ENCODE measurements at places on chromosomes 2 and 18. TPM values are rescaled to one million over a fixed set of nuclear protein-coding genes. Genes with fewer than 3 reads are reported as not detected.

The SLC40A1 gene
- total RNA-seq, result 393 TPM

DNA sequence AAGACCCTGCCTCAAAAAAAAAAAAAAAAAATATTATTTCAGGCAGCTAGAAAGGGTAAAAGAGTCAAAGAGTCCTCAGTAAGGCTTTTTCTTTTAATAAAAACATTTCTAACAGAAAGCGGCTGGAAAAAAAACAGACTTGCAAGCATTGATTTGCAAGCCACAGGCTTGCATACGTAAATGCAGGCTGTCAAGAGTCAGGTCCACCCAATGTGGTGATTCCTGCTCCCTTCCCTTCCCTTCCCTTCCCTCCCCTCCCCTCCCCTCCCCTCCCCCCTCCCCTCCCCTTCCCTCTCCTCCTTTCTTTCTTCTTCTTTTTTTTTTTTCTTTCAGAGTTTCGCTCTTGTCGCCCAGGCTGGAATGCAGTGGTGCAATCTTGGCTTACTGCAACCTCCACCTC is 74.4 kb upstream of the GULP1 start:
- no peak for DNase-seq

The STARD6 gene
- not detected for total RNA-seq

- DNase-seq, result no peak
Measured at GRCh38 chr2:166984797-166985196, 96.5 kb downstream of the XIRP2 start.

The CPO gene
- total RNA-seq, result not detected

The LINC00305 gene
- total RNA-seq, result not detected

- DNase-seq, result no peak
Measured at GRCh38 chr2:45882707-45883602, 231.5 kb downstream of the PRKCE start.

DNA sequence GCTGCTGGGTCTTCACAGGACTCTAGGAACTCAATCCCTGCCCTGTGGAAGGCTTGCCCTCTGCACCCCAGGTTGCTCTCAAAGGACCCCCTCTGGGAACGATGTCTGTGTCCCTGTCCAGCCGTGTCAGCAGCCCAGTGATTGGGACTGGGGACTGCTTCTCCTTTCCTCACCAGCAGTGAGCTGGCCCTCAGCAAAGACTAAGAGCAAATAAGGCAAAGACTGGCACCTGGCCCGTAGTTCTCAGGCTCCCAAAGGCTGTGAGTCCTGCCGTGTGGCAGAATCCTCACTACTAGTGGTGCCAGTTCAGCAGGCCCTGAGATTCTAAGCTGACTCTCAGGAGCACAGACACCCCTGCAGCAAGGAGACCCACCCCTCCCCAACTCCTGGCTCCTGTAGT is 47.8 kb downstream of the TMEM163 start:
- no peak for DNase-seq

DNA sequence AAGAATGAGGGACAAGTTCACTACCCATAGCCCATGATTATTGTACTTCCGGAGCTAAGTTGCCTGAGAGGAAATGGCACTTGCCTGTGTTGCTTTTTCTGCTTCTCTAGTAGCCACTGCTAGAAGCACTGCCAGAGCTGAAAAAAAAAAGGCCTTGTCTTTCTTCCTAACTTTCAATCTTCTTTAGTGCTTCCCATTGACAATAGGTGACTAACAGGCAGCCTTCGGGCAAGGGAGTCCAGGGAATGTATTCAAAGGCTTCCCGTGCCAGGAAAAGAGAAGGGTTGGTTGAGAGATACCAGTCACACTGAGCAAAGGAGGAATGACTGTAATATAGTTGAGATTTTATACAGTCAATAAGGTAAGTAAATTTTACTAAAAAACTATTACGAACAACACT is 242.0 kb downstream of the CALCRL start:
- no peak for DNase-seq

The CDC42EP3 gene
- 22.9 TPM for total RNA-seq

GRCh38 chr2:85441864-85442263 is 23.4 kb downstream of the SH2D6 start:
- no peak for DNase-seq

The RPRM gene
- total RNA-seq, result under 0.01 TPM

DNA sequence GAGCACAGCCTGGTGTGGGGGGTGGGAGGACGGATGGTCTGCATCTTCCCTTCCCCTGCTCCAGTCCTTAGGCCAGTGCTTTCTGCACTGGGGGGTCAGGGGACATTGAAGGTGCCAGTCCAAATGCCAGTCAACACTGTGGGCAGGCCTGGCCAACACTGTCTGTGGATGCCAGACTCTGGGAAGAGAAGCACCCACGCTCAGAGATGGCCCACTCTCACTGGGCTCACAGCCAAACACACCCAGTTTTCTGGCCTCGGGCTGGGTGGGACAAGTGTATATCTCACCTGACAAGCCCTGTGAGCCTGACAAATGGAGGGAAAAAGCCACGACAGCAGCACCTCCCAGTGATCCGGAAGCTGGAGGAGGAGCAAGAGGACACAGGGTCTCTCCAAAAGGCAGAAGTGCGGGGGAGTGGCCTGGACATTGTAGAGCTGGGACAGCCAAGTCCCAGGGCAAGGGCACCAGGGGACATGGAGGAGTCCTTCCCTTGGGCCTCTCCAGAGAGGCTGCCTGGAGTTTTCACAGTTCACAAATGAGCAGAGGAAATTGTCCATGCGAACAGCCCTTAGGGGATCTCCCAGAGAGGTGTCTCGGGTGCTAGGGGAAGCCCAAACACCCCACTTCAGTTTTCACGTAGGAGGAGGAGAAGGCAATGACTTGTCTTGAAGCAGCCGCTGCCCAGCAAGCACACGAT is 79.3 kb downstream of the SDC1 start:
- DNase-seq, result no peak

- no peak for DNase-seq
Measured at GRCh38 chr2:235553696-235554100, 59.9 kb downstream of the AGAP1 start.

- DNase-seq, result no peak
Measured at GRCh38 chr2:215979620-215980019, 33.7 kb downstream of the MREG start.

DNA sequence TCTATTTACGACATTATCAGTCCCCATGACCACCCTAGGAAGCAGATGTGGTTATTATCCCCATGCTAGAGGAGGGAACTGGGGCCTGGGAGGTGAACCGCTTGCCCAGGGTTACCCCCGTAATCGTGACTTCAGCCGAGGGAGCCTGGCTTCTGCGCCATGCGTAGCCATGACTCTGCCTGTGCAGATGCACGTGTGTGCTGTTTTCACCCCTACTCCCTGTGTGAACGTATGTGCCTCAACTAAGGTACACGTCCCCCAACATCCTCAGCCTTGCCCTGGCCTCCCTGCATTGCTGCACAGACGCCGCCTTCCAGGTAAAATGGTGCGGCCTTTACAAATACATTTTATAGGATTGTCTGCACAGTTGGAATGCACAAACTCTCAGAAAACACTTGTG is 40.2 kb downstream of the LPIN1 start:
- no peak for DNase-seq

The PLEKHH2 gene
- total RNA-seq, result under 0.01 TPM

- DNase-seq, result no peak
Measured at GRCh38 chr2:204483608-204484081, 61.6 kb upstream of the PARD3B start.

- peak; percentile 78 for DNase-seq
Measured at GRCh38 chr2:106159866-106160785, 34.0 kb downstream of the UXS1 start.

DNA sequence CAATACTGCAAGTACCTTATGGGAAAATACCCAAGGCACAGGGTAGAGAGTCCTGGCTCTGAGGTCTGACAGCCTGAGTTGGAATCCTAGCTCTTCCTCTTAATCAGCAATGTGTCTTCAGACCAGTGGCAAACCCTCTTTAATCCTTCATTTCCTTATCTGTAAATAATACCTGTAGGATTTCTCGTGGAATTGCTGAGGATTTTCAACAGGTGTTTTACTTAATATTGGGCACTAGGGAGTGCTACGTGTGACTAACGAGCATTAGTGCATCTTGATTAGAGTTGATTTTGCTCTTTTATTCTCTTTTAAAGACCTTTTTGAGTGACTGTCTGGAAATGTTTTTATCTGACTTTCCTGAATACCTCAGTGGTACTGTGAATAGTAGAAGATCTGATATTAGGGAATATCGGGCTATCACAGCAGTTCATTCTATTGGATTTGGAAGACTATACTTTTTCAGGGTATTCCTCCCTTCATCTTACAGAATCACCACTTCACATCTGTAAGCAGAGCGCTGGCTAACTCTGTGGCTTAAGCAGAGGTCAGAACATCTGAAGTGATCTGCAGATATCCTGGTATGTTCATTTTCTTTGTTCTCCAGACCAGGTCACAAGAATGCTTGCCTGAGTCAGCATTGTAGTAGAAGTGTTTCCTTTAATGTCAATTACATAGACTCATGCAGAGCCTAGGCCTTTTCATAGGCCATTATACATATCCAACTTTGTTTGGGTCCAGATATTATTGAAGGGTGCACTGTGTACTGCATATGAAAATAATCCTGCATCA is 49.1 kb downstream of the ARHGAP28 start:
- DNase-seq, result no peak

- DNase-seq, result no peak
Measured at GRCh38 chr18:6878556-6879297, 149.2 kb downstream of the ARHGAP28 start.

GRCh38 chr2:10884574-10884975 is 27.2 kb upstream of the KCNF1 start:
- no peak for DNase-seq

- no peak for DNase-seq
Measured at GRCh38 chr2:26172871-26173775, at the start of gene GAREM2. Gene GAREM2 (plus strand): TSS chr2:26173088. CDS start chr2:26173221, 133 bp downstream.

The ANKRD30BL gene
- not detected for total RNA-seq

The KIF5C gene
- under 0.01 TPM for total RNA-seq

GRCh38 chr2:123061534-123061933 is 963.6 kb upstream of the CNTNAP5 start:
- no peak for DNase-seq

The ELOA2 gene
- not detected for total RNA-seq

DNA sequence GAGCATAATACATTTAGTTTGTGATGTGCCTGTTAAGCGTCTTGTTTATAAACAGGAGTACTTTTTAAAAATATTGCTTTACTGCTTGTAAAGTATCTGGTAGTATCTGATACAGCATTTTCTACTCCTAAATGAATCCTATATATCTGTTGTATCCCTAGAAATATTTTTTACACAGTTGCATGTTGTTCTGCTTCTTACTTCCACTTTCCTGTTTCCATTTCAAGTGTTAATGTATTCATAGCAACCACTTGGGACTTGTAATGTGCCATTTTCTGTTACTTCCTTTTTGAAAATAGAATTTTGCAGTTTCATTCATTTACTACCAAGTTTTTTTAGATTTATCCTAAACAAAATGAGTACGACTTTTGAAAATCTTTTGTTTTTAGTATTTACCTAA is 24.9 kb downstream of the CCNT2 start:
- DNase-seq, result peak; percentile 52

- DNase-seq, result no peak
Measured at GRCh38 chr18:80253236-80253635, 5.9 kb upstream of the PARD6G start.

- peak; percentile 85 for DNase-seq
Measured at GRCh38 chr2:108594982-108595464, 60.8 kb downstream of the LIMS1 start.

- no peak for DNase-seq
Measured at GRCh38 chr18:31950583-31950982, 7.7 kb upstream of the TRAPPC8 start.

GRCh38 chr2:2877427-2877826 is 500.2 kb downstream of the EIPR1 start:
- no peak for DNase-seq

The RAMP1 gene
- total RNA-seq, result 1.6 TPM

The MOGAT1 gene
- total RNA-seq, result not detected

The EFHD1 gene
- total RNA-seq, result not detected

The IL37 gene
- total RNA-seq, result not detected

The PRKAG3 gene
- not detected for total RNA-seq

DNA sequence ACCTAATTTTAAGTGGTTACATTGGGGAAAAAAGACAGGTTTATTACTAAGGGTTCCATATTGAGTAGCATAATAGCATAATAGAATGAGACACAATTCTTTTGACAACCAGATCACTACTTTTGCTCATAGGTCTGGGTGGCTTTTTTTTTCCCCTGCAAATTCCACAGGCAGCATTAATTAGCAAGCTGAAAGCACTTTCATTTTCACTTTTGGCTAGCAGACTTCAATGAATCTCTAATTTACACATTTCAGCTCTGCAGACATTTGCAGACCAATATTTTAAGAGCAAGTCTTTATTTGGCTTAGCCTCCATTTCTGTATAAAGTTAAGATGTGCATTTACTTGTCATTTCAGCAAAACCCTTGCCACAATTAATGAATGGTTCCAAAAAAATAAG is 185.5 kb downstream of the NOL4 start:
- peak; percentile 35 for DNase-seq

The HAAO gene
- 21.5 TPM for total RNA-seq

DNA sequence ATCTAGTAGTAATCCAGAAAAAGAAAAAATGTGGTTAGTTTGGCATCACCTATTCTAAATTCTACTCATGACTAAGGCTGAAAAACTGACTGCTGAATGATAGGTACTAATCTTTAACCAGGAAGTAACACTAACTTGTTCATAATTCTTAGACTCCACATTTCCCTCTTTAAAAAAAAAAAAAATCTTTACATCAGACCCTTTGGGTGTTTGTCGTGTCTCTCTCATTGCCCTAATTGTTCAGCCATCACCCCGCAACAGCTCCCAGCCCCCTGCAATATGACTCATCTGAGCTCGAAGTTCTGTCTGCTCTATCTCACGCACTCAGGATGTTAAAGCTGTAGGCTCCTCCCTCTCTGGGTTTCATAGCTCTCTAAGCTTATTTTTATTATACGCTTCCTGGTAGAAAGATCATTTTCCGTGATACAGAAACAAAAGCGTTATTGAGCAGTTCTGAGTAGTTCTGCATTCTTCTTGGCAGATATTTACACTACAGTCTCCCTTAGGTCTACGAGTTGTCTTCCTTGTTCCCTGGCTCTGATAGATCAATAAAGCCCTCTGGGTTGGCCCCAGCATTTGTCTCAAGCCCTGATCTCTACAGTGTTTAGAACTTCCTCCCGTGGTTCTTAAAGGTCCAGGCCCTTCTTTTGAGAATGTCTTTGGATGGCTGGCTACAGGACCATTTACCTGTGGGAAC is 95.6 kb downstream of the TNFRSF11A start:
- DNase-seq, result peak; percentile 90

DNA sequence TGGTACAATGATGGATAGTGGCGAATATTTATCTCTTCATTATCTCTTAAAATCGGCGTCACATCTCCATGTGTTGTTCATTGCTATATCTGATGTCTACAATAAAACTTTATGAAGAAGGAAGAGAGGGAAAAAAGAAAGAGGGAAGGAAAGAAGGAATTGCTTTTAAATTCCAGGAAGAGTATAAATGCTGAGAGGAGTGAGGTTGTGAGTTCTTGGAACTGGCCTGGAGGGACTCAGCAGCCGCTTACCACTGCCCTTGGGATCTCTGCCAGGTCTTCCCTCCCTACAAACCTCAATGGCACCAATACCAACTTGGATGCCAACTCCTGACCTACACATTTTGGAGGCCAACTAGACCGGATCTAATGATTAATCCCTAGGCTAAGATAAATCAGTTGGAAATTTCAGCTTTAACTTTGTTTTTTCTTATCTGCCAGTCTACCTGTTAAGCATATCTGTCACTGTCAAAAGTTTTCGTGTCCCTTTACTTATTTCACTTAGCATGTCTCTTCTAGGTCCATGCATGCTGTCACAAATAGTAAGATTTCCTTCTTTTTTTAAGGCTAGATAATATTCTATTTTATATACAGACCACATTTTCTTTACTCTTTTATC is 9.8 kb downstream of the SCN9A start:
- DNase-seq, result no peak

All from hematopoietic multipotent progenitor cell (in vitro differentiated cells).